Activated CD8-positive, alpha-beta T cell treated with anti-CD3 and anti-CD28 coated beads, Interleukin-2, amount 10 ng/mL, durations not matched to agents 7 days and 5 days (primary cell): ENCODE measurements at places on chromosomes 2 and 18. TPM values are rescaled to one million over a fixed set of nuclear protein-coding genes. Genes with fewer than 3 reads are reported as not detected.
A peak's percentile ranks its signal among the peaks of the same experiment; 100 is the strongest.

GRCh38 chr2:8796878-8797550 is 40.4 kb downstream of the KIDINS220 start:
- DNase-seq: peak; percentile 30

DNA sequence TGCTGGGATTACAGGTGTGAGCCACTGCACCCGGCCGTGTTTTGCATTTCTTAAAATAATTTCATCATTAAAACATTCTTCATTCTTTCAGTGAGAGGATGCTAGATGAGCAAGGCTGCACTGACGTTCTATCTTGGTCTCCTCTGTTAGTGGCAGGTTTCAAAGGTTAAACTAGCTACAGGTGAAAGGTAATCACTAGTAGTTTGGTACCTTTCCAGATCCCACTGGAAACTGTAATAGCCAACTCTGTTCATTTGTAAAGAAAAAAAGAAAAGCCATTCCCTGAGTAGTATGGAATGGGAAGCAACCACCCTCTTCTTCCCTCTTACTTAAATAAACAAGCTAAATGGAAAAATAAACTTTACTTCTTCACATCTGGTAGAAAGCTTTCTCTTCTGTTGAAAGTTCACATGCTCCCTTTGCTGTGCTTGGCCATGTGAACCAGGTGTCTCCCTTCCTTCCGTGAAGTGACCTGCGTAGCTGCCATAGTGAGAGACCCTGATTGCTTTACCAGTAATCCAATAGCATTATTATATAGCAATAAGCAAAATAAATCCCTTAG is 94.0 kb downstream of the GREB1L start:
- DNase-seq: no peak

Gene POTEI
- not detected for total RNA-seq

Gene MTLN
- 44.7 TPM for total RNA-seq

Gene TCF23
- total RNA-seq: not detected

Gene MAP3K19
- not detected for total RNA-seq

Gene TMEM200C
- not detected for total RNA-seq

Gene PUM2
- total RNA-seq: 123 TPM

Gene TCF7L1
- not detected for total RNA-seq

Gene AKAIN1
- total RNA-seq: not detected

Gene CNRIP1
- total RNA-seq: not detected
